Sigmoid colon (tissue), 7 donors: ENCODE measurements at places on chromosomes 5 and 9.
A peak's percentile ranks its signal among the peaks of the same experiment; 100 is the strongest.

DNA sequence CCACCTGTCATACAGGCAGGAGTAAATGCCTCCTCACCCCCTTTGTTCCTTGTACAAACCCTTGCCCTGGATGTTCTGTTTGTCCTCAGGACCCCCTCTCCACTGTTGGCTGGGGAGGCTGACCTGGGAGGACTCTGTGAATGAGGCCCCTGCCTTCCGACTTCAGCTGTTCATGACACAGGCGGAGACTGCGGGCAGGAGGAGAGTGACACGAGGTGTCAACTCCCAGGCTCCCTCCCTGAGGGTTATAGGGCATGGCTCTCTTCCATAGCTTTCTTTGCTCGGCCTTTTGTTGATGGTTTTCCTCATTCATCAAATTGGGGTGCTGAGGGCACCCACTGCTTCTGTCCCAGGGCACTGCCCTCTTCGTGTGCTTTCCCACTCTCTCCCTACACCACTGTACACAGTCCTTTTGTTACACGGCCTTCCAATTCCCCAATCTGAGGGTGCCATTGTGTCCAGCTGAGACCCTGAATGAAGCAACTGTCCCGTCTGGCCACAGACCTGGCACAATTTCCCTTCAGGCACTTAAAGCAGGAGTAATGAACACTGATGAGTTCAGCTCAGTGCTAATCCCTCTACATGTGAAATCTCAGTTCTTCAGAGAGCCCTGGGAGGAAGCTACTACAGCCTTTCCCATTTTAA, 33.8 kb downstream of the KCNIP1 start:
- DNase-seq, result peak; percentile 39

GRCh38 chr5:60673334-60673733, 26.6 kb downstream of the DEPDC1B start:
- no peak for DNase-seq

- peak; percentile 73 for DNase-seq
These were observed 72.8 kb downstream of the PSAT1 start for GRCh38 chr9:78369639-78370219.

DNA sequence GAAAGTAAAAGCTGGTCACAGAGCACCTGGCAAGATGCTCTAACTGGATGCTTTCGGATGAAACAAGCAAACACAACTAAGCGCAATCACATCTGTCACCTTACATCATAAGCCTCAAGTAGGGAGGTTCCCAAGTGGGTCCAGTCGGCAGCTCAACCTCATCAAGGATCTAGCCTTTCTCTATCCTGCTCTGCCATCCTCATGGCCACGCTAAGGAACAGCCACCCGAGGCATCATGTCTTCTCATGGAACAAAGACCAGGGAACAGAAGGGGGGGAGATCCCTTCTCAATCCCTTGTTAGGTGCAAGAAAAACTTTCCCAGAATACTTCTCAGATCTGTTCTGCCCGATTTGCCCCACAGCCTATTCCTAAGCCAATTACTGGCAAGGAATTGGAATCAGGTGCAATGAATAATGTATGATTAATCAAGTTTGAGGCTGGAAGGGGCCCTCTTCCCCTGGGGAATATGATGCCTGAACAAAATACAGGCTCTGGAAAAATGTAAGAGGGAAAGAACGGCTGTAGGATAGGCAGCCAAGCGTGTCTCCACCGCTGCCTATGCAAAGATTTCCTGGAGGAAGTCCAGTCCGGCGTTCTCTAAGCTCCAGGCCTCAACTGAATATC, 1.3 kb upstream of the HABP4 start:
- no peak for DNase-seq

DNA sequence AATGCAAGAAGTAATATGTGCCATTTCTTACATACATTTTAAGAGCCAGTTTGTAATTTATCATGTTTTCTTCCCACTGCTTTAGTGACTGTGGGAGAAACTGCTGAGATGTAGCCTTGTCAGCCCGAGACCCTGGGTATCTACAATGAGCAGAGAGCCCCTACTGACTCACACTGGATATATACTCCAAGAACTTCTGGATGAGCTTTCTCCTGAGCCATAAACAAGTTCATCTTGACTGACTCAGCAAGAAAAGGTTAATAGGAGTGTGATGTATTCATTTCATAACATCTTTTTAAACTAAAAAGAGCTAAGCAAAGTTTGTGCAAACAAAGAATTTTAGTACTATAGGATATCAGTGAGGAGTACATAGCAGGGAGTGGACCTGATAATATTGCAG, 182.5 kb downstream of the EDIL3 start:
- DNase-seq, result no peak

GRCh38 chr9:112361601-112362000, 18.3 kb upstream of the HSDL2 start:
- no peak for DNase-seq

- DNase-seq, result no peak
These were observed 111.2 kb downstream of the STRBP start for GRCh38 chr9:123157221-123157620.

GRCh38 chr5:9301200-9301599, 244.7 kb downstream of the SEMA5A start:
- DNase-seq, result no peak

DNA sequence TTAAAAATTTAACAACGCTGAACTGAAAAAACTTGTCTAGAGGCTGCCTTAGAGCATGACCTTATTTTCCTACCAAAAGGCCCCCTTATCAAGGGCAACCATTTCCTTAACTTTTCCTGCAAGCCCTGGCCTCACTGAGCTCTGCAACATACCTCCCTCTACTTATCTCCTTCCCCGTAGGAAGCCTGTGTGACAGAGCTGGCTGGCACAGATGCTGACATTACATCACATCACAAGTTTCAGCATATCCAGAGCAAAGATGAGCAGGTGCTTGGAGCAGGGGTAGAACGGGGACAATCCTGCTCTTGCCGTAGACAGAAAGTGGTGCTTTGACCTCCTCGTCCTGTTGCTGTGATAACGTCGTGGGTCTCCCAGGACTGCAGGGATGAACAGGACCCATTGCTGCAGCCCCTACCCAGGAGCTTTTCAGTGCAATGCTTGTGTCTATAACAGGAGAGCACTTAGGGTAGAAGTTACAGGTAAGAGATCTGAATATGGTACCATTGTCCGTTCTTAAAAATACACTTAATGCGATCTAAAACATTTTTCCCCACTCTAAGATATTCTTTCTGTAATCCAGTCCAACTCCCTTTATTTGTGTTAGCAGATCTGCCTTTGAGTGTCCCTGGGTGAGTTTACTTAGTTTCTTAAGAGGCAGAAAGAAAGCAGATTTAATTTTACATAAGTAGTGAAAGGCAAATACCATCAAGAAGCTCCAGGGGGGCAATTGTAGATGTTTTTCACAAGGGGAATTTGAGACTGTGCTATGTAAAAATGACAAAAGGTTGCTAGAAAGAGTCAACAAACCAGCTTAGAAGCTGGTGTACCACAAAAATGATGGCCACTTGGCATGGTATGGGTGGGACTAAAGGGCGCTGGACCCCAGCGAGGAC, 101.9 kb upstream of the EFNA5 start:
- no peak for DNase-seq
